ENCODE measurements at places on chromosomes 2 and 18.

- DNase-seq = peak; percentile 33
These were observed 1.3 kb upstream of the ANKRD12 start for GRCh38 chr18:9135081-9135911.

GRCh38 chr2:62303788-62304187, 107.9 kb downstream of the B3GNT2 start:
- no peak for DNase-seq

DNA sequence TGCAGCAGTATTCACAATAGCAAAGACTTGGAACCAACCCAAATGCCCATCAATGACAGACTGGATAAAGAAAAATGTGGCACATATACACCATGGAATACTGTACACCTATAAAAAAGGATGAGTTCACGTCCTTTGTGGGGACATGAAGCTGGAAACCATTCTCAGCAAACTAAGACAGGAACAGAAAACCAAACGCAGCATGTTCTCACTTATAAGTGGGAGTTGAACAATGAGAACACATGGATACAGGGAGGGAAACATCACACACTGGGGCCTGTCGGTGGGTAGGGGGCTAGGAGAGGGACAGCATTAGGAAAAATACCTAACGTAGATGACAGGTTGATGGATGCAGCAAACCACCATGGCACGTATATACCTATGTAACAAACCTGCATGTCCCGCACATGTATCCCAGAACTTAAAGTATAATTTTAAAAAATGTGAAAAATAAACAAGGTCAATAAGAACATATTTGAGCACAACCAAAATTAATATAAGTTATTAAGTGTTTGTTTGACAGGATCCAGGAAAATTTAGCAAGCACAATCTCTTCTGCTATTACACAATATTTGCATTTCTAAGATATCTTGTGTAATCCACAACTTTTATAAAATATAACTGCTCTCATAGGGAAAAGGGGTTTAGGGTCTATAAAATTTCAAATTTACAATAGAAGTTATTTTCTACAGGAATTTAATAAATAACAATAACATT, 22.9 kb downstream of the CCBE1 start:
- DNase-seq = no peak

GRCh38 chr2:35199298-35199697, 1156.3 kb upstream of the CRIM1 start:
- no peak for DNase-seq

DNA sequence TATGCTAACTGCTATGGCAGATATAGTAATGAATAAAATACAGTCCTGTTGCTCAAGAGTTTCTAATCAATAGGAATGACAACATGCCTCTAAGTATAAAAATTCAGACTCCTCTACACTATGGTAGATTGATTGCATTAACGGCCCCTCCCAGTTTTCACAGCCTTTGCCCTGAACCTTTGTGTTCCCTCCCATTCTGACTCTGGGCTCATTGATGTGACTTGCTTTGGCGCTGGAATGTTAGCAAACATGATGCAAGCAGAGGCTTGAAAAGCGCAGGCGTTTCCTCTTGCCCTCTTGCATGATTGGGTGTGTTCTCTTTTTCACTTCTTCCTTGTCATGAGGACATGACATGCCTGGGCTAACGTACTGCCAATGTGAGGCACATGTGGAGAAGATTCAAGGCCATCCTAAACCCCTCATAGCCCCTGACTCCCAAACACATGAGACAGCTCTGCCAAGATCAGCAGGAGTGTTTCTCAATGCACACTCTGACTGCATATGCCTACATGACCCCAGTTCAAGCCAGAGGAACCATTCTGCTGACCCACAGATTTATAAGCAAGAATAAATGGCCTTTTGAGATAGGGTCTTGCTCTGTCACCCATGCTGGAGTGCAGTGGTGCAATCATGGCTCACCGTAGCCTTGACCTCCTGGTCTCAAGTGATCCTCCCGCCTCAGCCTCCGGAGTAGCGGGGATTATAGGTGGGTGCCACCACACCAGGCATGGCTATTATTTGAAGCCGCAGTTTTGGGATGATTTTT, 49.7 kb upstream of the CD28 start:
- no peak for DNase-seq

DNA sequence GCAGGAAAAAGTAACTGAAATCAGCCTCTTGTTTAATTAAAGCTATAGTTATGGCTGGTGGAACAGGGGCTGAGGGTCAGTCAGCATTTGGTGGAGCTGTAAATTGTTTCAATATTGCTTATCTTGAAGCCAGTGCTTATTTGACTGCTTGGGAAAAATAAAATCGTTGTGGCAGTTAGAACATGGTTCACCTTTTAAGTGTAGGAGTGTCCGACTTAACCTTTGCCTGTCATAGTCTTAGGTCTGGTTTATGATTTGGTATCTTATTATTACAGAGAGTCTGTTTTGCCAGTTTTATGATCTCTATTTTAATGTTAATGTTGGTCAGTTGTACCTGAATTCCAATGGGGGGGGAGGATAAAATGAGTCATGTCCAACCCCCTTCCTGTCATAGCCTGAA, 27.2 kb upstream of the NOL4 start:
- no peak for DNase-seq

DNA sequence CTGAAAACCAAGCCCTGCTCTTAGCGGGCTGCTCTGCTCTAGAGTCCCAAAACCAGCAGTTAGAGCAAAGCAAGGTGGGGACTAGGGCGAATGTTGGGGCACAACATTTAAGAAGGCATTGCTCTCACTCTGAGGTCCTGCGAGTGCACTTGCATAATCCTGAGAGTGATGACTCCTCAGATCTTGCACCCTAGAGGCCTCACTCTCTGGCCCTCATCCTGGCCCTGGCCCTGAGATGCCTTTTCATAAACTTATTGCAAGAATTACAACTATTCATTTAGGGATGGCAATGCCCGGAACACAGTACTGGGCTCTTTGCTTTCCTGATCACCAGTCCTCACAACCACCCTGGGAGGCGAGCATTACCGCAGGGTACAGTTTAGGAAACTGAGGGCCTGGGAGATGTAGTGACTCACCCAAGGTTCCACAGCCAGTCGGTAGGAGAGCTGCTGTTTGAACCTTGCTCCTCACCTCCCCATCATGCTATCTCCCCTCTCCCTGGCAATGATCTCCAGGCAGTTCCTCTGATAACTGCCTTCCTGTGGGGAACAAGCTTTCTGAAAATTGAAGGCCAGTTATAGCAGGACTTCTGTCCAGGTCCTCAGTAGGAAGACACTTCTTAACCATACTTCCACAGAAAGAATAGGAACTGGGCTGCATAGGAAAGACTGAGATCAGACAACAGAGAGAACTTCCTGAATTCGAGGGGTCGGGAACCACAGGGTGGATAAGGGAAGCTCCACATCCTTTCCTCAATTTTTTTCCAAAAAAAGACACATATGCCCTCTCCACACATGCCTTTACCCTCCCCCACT, 91.3 kb downstream of the TNS1 start:
- DNase-seq = no peak

DNA sequence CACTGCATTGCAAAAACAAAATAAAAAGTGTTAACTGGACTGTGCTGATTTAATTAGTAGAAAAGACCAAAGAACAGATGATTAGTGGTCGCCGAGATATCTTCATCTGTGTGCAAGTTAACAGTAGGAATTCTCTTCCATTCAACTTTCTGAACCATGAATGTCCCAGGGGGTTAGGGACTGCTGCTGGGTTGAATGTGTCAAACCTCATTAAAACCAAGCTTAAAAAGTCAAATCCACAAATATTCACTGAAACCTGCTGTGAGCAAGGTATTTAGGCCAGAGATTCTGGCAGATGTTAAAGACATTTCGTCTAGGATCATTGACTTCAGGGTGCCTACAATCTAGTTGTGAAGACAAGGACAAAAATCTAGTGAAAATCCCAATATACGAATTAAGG, 58.7 kb downstream of the STPG4 start:
- no peak for DNase-seq

DNA sequence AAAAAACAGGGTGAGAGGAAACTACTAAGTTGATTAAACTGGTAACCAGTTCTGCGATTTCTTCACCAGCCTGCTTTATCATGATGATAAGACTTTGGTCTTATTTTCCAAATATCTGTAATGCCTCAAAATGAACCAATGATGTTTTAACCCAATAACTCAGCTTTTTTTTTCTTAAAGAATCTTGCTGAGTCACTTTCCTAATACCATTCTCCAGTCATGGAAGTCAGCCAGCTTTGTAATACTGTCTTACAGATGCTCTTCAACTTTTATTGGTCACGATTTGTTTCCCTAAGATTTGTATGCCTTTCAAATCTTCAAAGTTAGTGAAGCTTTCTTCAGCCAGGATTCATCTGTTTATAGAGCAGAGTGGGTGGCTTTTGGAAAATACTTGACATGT, 47.7 kb upstream of the SMIM21 start:
- no peak for DNase-seq

DNA sequence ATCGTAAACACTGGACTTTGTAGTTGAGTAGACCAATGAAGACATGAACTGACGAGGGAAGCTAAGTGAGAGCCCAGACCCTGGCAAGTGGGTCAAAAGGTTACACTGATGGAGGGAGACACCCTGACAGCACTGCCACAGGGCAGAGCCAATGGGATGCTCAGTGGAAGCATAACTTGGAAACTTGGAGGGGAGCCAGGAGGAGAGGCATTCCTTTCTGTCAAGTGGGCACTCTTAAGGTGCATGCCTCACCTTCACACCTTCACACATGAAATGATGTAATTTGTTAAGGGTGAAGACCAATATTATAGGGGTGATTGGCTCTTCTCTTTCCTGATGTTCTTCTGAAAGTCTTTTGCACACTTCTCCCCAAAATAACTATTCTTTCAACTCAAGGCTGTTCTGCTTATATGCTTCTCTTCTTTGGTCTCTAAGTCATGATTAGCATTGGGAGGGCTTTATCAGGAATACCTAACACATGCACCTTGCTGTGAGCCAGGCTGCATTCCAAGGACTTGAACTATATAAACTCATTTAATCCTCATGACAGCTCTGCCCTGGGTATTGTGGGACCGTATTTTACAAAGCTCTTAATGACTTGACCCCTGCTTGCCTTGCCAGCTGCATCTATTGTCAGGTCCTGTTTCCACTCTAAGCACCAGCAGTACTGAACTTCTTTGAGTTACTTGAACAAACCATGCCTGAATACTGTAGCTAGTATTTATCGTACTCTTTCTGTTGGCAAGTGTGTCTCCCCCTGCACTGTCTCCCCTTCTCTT, 19.0 kb downstream of the RPL37A start:
- no peak for DNase-seq

DNA sequence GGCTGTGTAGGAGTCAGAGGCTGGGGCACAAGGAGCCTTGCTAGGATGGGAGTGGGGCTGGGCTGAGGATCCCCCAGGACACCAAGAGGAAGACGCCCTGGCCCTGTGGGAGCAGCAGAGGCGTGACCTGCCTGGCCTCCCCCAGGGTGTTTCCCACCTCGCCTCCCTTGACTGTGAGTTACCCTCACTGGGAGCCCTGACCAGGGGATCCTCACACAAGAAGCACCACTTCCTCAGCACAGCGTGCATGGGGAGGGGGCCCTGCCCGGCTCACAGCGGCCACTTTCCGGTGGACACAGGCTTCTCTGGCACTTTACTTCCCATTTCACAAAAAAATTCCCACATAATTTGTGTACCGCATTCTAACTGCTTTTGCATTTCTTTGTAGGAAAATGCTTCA, 187.7 kb downstream of the EIPR1 start:
- DNase-seq = no peak

- no peak for DNase-seq
These were observed 185.9 kb upstream of the KLHL14 start for GRCh38 chr18:32958746-32959145.

DNA sequence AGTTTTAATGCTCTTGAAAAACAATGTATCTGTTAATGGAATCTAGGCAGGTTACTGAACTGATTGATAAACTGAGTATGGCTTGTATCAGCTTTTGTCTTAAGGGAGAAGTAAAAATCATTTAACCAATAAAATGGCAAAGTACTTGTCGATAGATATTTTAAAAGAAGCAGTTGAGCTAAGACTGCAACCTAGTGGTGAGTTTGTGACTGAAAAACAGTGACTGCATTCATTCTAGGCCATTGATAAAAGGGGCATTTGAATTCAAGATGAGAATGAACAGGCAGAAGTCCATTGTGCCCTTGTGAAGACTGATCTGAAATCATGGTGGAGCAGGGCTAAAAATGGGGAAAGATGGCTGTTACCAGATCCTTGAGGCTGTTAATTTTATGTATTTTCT, 59.4 kb upstream of the MSTN start:
- peak; percentile 43 for DNase-seq

GRCh38 chr2:239192456-239192855, 208.4 kb downstream of the HDAC4 start:
- DNase-seq = no peak

DNA sequence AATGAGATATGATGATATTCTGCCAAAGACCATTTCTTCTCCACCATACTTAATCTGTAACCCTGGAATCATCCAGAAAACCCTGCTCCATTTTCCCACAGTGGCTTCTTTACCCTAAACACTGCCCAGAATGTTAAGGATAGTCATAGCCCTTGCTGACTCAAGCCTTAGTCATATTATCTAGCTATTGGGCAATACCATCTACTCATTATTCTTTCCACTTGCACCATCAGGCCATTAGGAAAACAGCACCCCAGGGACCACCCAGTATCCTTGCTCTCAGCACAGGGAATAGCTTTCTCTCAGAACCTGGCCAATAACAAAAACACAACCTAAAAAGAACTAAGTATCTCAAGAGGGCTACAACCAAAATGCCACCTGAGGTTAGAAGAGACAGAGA, 445.7 kb upstream of the SLC14A2 start:
- DNase-seq = no peak

DNA sequence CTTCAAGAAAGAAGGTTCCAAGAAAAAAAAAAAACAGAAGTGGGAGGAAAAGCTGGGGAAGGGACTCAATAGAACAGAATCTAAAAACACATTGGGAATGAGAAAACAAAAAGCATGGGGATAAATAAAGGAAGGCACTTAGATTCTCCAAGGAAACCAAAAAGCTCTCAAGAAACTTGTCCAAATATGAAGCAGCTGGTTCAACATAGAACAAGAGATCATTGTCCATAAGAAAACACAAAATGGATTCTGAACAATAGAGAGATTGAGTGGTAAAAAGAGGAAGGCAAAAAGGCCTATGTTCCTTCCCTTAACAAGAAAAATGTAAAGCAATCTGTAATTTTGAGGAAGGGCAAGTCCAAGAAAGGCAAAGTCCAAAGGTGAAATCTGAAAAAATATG, 32.9 kb upstream of the ALK start:
- DNase-seq = no peak

DNA sequence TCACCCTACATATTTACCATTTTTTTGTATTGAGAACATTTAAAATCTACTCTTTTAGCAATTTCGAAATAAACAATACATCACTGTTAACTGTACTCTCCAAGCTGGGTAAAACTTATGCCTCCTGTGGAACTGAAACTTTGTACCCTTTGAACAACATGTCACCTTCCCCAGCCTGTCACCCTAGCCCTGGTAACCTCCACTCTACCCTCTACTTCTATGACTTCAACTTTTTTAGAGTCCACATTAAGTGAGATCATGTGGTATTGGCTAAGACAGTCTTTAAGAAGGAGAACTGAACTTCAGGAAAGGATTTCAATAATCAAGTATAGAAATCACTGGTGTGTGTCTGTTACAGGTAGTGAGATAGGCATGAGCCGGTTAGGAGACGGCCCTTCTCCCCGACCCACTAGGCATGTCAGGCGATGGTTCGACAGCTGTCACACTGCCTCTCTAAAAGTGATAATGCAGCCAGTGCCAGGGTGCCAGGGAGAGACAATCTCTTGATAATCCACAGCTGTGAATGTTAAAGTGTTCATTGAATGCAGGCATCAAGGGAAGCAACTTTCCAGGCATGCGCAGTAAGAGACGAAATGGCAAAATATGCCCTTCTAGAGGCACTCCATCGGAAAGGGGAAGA, 74.6 kb upstream of the RNF152 start:
- DNase-seq = no peak

Data from brain (organoid and tissue), 16 donors.